ENCODE measurements at places on chromosomes 16 and 17.

DNA sequence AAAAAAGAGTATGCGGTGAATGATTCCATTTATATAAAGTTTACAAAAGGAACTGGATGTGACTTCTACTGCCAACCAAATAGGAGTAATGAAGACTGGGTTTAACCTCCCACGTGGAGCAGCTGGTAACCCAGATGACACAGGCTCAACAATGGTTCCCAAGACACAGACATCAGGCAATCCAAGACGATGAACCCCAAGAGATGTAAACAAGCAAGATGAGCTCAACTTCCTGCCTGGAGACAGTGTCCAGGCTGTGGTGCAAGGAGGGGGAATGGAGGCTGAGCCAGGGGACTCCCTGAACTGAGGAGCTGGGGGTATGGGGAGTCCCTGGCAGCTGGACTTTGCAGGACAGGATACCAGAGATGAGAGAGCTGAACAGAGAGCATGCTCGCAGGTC is 104.7 kb downstream of the LITAF start:
- DNase-seq = no peak

DNA sequence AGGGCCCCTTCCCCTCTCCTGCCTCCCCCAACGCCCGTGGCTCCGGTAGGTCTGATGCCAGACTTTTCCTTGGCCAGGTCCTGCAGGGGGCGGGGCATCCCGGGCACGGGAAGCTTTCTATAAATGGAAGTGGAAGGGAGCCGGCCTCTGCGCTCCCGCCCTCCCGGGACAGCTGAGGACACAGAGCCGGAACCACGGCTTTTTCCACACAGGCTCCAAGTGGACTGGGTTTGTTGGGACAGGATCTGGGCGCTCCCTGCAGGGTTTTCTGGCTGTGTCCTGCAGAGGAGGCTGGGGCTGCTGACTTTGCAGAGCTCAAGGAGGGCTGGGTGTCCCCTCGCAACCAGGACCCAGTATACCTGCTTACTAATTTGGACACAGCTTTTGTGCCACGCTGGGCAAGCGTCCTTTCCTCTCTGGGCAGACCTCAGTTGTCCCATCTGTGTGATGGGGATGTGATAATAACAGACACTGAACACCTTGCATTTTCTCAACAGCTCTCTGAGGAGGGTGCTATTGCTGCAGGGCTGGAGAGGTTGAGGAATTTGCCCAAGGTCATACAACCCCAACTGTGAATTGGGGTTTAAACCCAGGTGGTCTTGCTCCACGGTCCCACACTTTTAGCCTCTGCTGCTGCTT is 1.8 kb downstream of the TNS4 start:
- DNase-seq = no peak

GRCh38 chr17:64306850-64307463 is 43.9 kb upstream of the TEX2 start:
- peak; percentile 65 for DNase-seq

- no peak for DNase-seq
Measured at GRCh38 chr16:13798211-13798610, 121.7 kb upstream of the ERCC4 start.

GRCh38 chr16:86355531-86355930 is 154.8 kb upstream of the FOXF1 start:
- no peak for DNase-seq

GRCh38 chr17:18025241-18025944 is 13.6 kb downstream of the ATPAF2 start:
- DNase-seq = no peak

- DNase-seq = no peak
Measured at GRCh38 chr16:69384974-69385373, 833 bp downstream of the TERF2 start.

GRCh38 chr17:77616254-77616731 is 342.2 kb upstream of the TNRC6C start:
- DNase-seq = no peak

DNA sequence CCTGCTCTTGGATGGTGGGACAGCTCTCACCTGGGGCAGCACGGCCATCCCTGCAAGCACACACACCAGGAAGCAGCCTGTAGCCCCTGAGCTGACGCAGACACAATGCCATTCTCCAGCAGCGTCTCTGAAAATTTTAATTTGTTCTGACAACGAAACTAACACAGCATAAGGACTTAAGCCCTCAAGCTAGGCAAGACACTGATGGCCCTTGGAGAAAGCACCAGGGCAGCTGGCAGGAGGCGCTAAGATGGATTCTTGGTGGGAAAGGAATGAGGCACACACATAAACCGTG is 2.7 kb upstream of the LIMD2 start:
- DNase-seq = peak; percentile 24

GRCh38 chr17:67374329-67375053 is 2.6 kb upstream of the PITPNC1 start:
- peak; percentile 84 for DNase-seq

DNA sequence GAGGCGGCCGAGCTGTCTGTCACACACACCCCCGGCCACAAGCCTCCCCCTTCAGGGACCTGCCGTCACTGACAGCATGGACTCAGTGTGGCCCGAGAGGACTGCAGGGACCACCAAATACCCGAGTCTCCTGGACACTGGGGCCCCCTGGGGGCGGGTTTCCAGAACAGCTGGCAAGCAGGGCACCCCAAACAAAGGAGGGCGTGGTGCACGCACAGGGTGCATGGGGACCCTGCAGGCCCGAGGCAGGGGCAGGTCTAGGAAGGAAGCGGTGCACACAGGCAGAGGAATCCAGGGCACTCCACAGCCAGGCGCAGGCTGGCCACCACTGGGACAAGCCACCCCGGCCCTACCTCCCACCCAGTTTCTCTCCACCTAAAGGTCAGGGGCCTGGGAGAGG is 28.7 kb upstream of the ENPP7 start:
- no peak for DNase-seq

DNA sequence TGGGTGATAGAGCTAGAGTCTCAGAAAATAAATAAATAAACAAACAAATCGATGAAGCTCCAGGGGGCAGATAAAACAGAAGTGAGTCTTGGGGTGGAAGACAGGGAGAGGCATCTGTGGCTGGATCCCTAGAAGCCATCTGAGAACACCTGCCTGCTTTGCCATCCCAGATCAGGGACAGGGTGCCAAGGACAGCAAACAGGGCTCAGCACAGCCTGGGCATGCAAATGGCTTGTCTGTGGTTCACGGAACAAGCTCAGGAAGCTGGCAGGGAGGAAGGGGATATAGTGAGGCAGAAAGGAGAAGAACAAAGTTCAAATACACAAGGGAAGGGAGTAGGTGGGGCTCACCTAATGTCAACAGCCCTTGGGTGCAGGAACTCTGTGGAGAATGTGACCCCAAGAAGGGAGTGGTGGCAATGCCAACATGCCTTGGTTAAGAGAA is 27.5 kb downstream of the TRIM25 start:
- no peak for DNase-seq

- no peak for DNase-seq
Measured at GRCh38 chr17:44585315-44585714, 28.0 kb downstream of the FZD2 start.

DNA sequence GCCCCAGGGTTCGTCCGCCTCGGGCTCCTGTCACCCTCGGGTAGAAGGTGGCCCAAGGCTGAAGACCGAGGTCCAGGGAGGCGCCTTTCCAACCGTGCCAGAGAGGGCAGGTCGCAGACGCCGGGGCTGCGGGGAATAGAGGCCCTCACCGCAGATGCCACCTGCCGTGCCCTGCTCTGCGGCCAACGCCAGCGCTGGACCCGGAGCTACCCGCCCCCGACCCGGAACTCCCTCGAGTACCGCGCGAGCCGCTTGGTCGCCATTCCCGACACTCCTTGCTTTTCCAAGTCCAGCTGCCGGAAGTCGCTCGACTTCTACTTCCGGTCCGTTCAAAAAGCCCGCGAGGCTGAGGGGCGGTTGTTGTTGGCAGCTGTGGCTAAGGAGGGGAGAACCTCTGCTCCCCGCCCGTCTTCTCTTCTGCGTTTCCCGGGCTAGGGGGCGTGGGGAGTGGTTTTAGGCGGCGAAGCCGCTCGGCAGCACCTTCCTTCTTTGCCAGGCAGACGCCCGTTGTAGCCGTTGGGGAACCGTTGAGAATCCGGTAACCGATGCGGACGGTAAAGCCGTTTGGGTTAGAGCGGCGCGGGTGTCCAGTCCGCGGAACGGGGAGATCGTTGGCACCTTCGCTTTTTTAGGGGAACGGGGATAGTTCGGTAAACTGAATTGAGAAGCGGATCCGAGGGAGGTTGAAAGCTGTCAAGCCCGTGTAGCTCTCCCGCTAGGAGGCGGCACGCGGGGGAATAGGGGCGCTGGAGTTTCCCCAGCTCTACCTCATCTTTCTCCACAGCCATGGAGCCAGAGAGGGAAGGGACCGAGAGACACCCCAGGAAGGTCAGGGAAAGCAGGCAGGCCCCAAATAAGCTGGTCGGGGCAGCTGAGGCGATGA is at the start of the genes ERI2 and REXO5:
Gene ERI2 (minus strand): TSS at position 305 of the 883 bp plus-strand sequence. CDS start 42 bp downstream, at position 263.
Gene REXO5 (plus strand): TSS at position 360 of the 883 bp plus-strand sequence. CDS start 427 bp downstream, at position 787.
- peak; percentile 74 for DNase-seq

DNA sequence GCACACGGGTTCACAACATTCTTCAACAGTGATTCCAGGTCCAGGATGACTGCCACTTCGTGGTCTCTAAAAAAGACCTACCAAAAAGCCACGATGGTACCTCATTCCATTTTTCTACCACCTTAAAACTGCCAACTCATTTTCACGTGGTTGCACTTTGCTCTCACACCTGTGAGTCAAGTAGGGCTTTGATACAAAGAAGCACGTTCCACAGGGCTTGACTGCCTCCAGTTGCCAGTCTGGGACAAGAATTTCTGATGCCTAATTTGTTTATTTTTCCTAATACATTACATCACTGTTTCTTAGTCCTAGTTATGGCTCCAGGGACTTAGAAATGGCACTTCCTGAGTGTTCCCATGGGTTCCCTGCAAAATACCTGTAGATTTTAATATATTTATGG is 911.6 kb upstream of the EEF2KMT start:
- DNase-seq = no peak

DNA sequence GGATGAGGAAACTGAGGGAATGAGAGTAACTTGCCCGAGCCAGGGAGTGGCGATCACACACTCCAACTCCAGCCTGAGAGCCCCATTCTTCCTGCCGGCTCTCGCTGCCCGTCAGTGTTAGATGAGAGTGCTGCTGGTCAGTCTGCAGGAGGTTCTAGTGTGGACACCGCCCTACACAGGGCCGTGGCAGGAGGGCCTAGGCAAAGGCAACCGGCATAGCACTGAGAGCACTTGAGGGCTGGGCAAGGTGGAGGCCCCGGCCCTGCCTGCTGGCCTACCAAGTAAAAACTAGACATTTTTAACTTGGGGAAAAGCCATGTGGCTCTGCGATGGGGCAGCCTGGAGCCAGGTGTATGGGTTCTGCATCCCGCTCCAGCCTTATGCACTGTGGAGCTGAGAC is 354.8 kb downstream of the SEC14L1 start:
- peak; percentile 3 for DNase-seq

- DNase-seq = no peak
Measured at GRCh38 chr17:5560361-5560988, 23.8 kb downstream of the NLRP1 start.

DNA sequence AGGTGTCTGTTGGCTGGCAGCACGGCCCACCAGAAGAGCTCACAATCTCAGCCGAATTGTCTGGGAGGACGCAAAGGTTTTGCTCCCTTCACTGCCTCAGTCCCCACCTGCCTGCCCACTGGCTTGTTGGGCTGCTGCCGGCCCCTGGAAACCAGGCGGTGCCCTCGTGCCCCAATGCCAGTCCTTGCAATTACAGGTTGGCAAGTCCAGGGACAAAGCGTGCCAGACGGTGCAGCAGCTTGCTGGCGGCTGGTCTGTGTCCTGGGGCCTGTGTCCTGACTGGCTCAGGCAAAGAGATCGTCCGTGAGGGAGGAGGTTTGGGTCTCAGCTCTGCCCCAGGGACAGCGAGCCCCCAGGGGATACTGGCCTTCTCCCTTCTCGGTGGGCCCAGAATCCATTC is 24.6 kb upstream of the SPNS2 start:
- no peak for DNase-seq

DNA sequence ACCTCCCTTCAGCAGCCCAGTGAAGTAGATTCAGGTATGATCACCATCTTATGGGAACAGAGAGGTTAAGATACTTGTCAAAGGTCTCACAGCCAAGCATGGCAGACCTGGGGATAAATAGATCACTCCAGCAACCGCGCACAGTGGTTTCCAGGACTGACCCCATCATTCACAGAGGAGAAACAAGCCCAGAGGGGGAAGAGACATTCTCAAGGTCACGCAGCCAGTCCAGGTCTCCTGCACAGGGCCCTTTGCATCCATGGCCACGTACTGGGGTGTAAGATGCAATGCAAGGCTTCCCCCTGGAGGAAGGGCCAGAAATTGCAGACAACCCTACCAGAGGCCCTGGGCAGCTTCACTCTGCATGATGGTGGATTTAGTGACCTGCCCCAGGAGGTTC is 19.9 kb downstream of the TLE7 start:
- DNase-seq = no peak

DNA sequence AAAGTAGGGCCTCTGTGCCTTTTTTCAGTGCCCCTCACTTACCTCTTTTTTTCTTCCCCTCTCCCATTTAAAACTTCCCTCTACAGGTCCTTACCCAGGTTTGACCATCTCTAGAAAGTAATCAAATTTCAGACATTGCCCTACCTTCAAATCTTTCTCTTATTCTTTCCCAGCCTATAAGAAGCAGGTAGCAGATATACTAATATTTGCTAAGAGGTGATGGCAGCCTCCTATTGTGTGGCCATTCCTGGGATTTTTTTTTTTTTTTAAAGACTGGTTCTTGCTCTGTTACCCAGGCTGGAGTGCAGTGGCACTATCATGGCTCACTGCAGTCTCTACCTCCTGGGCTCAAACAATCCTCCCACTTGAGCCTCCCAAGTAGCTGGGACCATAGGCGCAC is 111.1 kb upstream of the HAS3 start:
- no peak for DNase-seq

DNA sequence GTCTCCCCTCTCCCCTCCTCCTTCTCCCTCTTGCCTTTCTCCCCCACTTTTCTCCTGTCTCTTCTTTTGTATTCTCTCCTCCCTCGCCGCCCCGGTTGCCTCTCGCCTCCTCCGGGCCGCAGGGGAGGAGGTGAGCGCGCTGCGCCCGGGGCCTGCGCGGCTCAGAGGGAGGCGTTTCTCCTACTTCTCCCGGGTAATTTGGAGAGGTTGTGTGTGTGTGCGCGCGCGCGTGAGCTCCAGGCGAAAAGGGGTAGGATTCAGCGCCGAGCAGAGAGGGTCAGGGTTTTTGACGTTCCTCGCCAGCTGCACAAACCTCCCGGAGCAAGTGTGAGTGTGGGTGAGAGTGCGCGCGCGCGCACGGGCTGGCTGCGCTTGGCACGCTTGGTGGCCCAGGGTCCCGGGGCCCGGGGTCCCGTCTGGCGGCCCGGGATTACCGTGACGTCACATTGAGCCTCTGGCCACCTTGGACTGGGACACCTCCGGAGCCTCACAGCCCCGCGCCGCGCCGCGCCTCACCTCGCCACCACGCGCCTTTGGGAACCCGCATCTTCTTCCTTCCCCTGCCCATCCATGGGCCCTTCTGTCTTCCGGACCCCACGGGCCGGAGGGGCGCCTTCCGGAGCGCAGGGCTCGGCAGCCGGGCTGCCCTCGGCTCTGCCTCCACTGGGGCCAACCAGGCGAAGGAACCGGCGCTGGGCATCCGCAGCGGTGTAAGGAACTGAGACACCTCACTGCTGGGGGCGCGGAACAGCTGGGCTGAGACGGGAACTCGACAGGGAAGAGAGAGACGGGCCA is 479 bp downstream of the IRX6 start:
- DNase-seq = no peak

- no peak for DNase-seq
Measured at GRCh38 chr17:67523101-67523500, 146.0 kb downstream of the PITPNC1 start.

Measured in naive thymus-derived CD4-positive, alpha-beta T cell (primary cell).